ENCODE measurements at places on chromosomes 4 and X.

GRCh38 chr4:72701987-72702819 is 133.2 kb upstream of the ADAMTS3 start:
- DNase-seq: peak; percentile 30

DNA sequence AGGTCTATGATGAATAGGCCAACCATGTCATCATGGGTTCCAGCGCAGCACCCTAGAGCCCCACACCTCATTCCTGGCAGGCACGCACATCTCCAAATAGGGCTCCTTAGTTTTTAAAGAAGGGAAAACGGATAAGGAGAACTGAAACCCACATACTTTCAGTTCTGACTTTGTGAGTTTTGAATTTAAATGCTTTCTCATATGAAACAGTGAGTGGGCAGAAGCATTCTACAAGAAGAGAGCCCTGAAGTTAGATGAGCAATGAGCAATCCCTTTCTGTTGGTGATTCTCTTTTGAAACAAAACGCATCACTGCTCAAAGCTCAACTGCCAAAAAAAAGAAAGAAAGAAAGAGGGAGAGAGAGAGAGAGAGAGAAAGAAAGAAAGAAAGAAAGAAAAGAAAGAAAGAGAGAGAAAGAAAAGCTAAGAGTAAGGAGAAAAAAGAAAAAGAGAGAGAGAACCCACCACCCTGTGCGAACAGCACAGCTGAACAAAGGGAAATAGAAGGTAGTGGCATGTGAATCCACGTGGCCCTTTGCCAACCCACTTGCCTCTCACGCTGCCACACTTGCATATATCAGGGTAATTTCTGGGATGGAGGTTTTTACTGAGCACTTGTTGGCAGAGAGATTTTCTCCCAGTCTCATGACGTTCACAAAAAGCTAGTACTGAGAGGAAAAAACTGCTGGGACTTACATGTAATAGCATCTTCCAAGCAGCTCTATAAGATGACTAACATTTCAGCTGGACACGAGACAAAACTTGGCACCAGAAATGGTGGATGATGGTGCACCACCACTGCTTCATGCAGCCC is 31.0 kb downstream of the TMSB4X start:
- peak; percentile 27 for DNase-seq

DNA sequence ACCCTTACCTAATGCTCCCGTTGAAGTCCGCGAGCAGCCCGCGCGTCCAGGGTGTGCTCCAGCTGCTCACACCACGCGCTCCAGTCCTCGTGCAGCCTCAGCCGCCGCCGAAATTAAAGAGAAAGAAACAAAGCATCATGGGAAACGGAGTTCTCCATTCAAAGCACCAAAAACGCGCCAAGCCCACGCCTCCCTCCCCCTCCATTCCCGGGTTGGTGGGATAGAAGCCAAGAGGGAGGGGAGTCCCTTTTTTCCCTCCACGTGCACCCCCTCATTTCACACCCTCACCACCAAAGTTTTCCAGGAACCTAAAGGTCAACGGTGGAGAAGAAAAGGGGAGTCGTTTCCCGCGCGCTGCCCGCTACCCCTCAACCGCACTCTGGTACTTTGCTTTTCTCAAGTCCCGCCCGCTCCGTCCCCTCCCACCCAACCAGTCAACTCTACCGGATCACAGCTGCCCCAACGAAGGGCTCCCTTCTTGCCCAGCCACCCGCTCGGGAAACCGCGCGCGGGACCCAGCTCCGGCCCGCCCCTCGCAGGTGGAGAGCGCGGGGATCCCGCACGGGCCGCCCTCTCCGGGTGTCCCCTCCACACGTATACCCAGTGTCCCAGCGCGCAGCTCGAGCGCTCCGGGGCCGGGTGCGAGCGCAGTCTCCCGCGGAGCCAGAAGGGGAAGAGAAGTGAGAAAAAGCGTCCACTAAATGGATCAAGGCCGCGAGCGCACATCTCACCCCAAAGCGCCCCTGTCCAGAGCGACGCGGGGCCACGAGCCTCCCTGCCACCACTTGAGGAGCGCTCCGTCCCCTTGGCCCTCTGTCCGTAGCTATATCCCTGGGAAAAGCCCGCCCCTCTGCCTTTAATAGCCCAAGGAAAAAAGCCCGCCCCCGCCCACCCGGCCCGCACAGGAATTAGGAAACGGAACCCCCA is 65.1 kb upstream of the CCDC160 start:
- peak; percentile 8 for DNase-seq

DNA sequence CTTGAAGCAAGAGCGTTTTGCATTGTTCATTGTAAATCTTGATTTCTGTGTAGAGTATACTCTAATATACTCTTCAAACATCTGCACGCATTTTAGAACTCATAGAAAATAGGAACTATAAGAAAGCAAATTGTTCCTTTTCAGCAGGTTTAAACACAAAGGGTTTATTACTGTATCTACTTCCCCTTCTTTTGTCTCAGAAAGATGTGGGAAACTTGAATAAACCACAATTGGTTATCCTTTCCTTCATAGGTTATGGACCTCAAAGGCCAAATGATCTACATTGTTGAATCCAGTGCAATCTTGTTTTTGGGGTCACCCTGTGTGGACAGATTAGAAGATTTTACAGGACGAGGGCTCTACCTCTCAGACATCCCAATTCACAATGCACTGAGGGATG is 46.0 kb upstream of the GUCY1B1 start:
- DNase-seq: no peak

DNA sequence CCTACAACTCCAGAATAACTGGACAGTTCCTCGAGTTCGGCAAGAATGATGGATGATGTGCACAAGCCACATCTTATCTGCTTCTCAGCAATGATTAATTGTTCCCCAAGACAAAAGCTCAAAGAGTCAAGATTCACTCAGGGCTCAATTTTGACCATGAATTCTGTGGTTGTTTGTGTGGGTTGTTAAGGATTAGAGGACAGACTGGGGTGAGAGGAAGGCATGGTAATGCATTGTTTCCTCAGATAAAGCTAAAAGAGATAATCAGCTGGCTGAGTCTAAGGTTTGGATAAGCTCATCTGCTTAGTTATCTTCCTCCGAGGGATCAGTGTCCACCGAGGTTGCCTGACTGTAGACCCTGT is 161.0 kb downstream of the CPEB2 start:
- no peak for DNase-seq

GRCh38 chr4:1168191-1169101 is 3.9 kb downstream of the SPON2 start:
- no peak for DNase-seq

- no peak for DNase-seq
Measured at GRCh38 chr4:14967982-14968381, 34.3 kb upstream of the CPEB2 start.

DNA sequence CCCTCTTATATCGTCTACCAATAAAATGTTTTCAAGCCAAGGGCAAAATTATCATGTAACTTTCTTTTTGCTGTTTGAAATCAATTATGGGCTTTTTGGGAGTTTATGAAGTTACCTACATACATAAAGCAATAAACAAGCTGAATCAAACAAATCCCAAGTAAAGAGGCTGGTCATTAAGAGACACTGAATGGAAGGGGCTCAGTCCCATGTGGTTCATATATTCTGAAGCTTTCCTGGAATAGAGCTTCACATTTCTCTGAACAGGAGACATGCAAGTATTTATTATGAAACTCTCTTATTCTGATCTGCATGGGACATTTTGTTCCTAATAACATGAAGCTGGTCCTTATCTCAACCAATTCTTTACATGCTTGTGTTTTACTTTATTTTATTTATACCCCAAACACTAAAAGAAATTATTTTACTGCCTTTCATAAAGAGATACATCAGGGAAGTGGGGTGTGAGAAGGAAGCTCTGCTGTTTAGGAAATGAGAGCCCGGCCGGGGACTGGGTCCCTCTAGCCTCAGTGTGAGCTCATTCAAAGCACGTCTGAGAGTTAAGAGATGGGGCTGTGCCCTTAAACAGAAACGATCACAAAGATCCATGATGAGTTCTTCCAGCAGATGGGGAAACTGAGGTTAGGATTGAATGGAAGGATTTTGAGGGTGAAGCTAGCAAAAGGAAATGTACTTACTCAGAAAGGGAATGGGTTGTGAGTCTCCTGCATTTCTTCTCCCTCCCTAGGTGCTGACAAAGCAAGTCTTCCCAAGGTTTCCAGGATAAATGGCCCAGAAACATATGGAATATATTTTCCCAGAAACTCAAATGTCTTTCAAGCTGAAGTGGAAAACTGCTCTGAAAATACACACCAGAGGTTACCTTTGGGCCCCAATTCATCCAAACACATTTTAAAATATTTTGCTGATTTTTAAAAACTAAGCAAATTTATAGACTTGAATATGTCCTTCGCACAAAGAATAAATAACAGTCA is 93.1 kb upstream of the LNX1 start:
- DNase-seq: no peak

- DNase-seq: no peak
Measured at GRCh38 chrX:72316408-72317110, 10.8 kb upstream of the CITED1 start.

DNA sequence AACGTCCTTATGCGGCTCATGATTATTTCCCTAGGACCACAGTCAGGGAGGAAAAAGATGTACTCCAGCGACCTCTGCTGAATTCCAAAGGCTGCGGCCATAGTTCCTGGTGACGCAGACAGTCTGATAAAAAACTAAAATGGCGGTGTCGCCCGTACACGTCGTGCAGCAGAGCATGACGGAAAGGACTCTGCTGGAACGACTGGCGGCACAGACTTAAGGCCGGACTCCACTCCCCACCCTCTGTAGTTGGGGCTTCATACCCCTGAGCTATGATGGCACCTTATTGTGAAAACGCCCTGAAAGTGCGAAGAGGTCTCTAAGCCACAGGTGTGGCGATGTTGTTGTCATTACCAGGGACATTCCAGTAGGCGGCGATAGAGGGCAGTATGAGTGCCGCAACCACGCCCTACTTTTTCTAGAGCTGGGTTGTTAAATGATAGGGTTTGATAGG is 90.0 kb upstream of the EDA2R start:
- DNase-seq: peak; percentile 17

GRCh38 chr4:183989931-183990330 is 84.8 kb downstream of the STOX2 start:
- no peak for DNase-seq

DNA sequence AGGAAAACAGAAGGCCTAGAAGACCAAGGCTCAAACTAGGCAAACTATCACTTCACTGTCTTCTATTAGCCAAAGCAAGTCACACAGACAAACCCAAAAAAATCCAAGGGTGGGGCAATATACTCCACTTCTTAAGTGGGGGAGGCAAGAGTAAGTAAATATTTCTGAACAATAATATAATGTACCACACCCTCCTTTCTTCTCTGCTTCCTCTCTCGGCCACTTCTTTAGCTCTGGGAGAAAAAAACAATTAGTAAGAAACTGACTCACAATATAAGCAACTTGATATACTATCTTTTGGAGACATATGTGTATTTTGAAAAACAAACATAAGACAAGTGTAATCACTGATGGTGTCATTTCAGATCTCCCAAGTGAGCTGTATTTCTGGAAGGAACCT is 14.8 kb downstream of the DCAF8L1 start:
- no peak for DNase-seq

- no peak for DNase-seq
Measured at GRCh38 chr4:95267081-95267480, 281.7 kb downstream of the UNC5C start.

GRCh38 chr4:48739560-48740019 is 40.5 kb downstream of the FRYL start:
- no peak for DNase-seq

DNA sequence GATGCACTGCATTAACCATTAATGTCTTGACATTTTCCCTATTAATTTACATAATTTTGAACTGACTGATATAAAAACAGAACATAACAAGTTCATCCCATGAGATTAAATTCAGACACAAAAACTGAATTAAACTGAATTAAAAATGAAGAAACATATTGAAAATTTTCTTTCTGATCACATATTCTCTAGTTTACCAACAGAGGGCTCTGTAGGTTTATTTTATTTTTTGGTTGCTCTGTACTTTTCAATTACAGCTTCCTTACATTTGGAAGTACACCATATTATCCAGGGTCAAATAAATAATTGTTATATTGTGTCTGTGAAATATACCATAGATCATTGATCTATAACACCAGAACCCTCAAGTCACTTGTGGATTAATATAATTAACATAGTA is 27.3 kb upstream of the CT83 start:
- no peak for DNase-seq
